ENCODE measurements at places on chromosomes 3 and 15. TPM values are rescaled to one million over a fixed set of nuclear protein-coding genes. Genes with fewer than 3 reads are reported as not detected.
A peak's percentile ranks its signal among the peaks of the same experiment; 100 is the strongest.

DNA sequence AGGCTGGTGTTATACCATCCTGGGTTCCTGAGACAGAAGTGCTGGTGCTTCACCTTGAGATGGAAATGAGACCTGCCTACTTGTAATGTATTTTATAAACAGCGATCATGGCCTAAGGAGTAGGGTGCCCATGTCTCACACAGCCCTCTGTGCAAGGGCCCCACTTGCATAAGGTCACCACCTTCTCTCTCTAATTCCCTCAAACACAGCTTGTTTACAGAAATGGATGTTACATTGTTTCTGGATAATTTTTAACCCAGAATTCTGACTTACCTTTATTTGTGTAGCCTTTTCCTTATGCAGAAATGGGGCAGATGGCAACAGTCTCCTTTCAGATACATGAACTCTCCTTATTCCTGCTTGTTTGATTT lies 95.1 kb upstream of the UMPS start:
- no peak for DNase-seq

DNA sequence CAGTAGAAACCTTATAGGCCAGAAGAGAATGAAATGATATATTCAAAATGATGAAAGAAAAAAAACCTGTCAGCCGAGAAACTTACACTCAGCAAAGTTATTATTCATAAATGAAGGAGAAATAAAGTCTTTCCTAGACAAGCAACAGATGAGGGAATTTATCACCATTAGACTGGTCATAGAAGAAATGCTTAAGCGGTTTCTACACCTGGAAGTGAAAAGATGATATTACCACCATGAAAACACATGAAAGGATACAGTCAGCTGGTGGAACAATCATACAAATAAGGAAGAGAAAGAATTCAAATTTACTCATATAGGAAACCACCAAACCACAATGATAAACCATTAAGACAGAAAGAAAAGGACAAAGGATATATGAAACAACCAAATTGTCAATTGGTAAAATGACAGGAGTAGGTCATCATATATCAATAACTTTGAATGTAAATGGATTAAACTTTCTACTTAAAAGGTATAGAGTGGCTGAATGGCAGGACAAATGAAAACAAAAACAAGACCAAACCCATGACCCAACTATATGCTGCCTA lies 29.9 kb upstream of the PRR23C start:
- no peak for DNase-seq

DNA sequence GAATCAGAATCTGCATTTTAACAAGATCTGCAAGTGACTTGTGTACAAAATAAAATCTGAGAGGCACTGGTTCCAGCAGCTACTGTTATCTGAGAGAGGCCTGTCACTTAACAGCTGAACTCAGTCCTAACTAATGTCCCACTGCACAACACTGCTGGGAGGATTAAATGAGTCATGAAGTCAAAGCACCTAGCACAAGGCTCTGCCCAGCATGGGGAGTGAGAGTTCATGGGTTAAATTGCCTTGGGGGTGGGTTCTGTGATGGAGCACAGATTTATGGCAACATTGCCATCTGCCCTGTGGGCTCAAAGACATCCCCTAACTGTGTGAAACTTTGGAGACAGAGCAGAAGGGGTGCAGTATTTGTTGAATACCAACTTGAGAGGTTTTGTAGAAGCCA lies 250.9 kb downstream of the PLCL2 start:
- no peak for DNase-seq

DNA sequence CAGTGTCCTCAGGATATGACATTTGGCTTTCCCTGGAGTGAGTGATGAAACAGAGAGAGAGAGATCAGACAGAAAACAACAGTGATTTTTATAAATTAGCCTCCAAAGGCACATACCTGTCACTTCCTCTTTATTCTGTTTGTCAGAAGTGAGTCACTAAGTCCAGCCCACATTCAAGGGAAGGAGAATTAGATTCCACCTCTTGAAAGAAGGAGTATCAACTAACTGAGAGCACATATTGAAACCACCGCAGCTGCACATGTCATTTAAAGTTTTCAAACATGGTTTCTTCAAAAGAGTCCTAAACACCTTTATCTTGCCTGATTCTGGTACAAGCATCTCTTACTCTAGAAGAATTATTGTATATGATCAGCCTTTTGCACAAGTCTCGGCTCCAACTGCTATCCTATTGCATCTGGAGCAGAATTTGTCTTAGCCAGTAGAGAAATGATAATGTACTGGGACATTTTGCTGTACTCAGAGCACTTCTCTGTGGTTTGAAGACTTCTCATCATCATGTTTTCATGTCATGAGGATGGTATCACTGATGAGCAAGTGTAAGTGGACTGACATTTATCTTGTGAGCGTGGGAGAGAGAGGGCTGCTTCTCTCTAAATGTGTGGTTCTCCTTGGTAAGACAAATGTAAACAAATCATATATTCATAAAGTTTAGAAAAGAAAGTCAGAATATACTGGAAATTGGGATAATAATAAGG lies 338.9 kb upstream of the CFAP20DC start:
- no peak for DNase-seq

DNA sequence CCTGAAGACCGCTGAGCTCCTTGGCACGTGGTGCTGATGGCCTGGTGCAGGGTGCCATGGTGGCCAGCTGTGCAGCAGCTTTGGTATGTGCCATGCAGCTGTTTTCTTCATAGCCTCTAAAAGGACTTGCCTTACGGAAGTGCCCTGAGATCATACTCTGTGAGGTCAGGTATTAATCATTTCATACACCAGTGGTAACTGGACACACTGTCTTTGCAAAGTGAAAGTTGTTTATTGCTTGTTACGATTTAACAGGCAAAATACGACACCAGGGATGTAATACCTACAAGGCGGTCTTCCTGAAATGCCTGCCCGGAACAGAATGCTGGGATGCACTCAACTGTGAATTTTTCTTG lies 184.6 kb downstream of the ATP10A start:
- no peak for DNase-seq

GRCh38 chr3:113055201-113055600 lies 64.4 kb downstream of the GTPBP8 start:
- DNase-seq: no peak

DNA sequence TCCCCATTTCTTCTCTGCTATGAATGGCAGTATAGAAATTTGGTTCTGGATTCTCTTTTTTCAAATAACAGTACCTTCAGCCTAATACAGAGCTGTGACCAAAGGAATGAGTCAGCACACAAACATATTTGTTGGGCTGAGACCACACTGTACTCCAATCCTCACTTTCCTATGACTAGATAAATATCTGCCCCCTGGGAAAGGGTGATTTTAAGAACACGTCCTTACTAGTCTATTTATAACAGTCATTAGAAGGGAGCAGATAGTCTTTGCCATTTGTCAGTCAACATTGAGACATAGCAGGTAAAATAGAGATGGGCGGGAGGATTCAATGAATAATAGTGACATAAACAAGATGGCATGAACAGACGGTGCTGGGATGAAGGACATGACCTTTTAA lies 461.3 kb downstream of the MCTP2 start:
- peak; percentile 28 for DNase-seq

- DNase-seq: no peak
These were observed 307.0 kb upstream of the ROPN1 start for GRCh38 chr3:124298951-124299350.

- DNase-seq: no peak
These were observed 71.1 kb upstream of the XCR1 start for GRCh38 chr3:46098319-46098761.

- no peak for DNase-seq
These were observed 58.5 kb downstream of the ST6GAL1 start for GRCh38 chr3:186988806-186989205.

GRCh38 chr3:108951820-108952501 lies 1.7 kb downstream of the GUCA1C start:
- DNase-seq: no peak

- DNase-seq: no peak
These were observed 98.1 kb downstream of the LRIG1 start for GRCh38 chr3:66402596-66403290.

DNA sequence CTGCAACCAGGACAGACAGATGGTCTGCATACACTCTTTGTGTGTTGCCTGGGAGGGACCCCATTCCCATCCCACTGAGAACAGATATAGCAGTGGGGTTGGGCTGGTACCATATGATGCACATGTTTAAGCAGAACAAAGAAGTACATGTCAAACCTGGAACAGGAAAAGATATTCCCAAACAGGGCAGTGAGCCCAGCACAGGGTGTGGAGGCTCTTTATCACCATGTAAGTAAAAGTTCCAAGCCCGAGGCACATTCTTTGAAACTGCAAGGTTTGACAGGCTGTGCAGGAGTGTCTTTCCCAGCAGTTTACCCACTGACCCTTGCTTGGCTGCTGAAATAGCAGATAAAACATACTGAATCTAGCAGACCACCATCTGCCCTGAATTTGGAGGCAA lies 5.3 kb upstream of the ZNF445 start:
- DNase-seq: no peak

The POTEB3 gene
- total RNA-seq: not detected

The WDR72 gene
- total RNA-seq: not detected

The CA12 gene
- 0.22 TPM for total RNA-seq

The LHFPL4 gene
- under 0.01 TPM for total RNA-seq

The GOLGA6D gene
- total RNA-seq: not detected

The RETNLB gene
- not detected for total RNA-seq

The CCR3 gene
- total RNA-seq: not detected

The DZIP1L gene
- 1.7 TPM for total RNA-seq
